Cardiac muscle cell (in vitro differentiated cells and primary cell): ENCODE measurements at places on chromosomes 1 and 21.

GRCh38 chr1:54989473-54989872, 9.0 kb downstream of the TMEM61 start:
- no peak for DNase-seq

- DNase-seq: no peak
These were observed 91.2 kb downstream of the LMX1A start for GRCh38 chr1:165265196-165265838.

GRCh38 chr1:94620345-94621031, 78.9 kb upstream of the F3 start:
- no peak for DNase-seq

DNA sequence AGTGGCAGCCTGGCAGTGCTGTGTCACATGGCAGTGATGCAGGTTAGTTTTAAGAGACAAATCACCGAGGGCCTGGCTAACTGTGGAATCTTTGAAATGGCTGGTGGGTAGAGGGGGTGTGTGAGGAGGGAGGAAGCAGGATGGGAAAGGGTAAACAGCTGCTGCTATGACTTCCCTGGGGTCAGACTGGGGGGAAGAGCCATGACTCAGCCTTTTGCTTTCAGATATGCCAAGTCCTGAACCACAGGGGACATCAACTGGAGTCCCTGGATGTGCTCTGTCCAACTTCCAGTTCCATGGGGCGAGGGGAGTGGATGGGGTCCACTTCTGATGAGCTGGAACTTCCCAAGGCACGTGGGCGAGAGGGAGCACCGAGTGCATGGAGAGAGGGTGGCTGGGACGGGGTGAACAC, 121.1 kb upstream of the ADAR start:
- no peak for DNase-seq

GRCh38 chr1:221605569-221605968, 136.3 kb downstream of the DUSP10 start:
- DNase-seq: no peak

GRCh38 chr1:156822680-156823079, 6.0 kb upstream of the SH2D2A start:
- DNase-seq: no peak
